ENCODE measurements at places on chromosomes 7 and 10. TPM values are rescaled to one million over a fixed set of nuclear protein-coding genes. Genes with fewer than 3 reads are reported as not detected.

- DNase-seq: no peak
Observed at GRCh38 chr10:23543691-23544380, 105.0 kb downstream of the OTUD1 start.

GRCh38 chr10:4802711-4803487 lies 23.1 kb upstream of the AKR1E2 start:
- DNase-seq: no peak

GRCh38 chr10:84845628-84846261 lies 517.4 kb downstream of the CCSER2 start:
- no peak for DNase-seq

CRYGN gene
- total RNA-seq: 0.43 TPM

AKR1C4 gene
- 9.1 TPM for total RNA-seq

RBAK gene
- total RNA-seq: 10.1 TPM

STAG3 gene
- 3.6 TPM for total RNA-seq

Measured in mucosa of gallbladder (tissue), 1 donor.